ENCODE measurements at places on chromosomes 11 and 22.

DNA sequence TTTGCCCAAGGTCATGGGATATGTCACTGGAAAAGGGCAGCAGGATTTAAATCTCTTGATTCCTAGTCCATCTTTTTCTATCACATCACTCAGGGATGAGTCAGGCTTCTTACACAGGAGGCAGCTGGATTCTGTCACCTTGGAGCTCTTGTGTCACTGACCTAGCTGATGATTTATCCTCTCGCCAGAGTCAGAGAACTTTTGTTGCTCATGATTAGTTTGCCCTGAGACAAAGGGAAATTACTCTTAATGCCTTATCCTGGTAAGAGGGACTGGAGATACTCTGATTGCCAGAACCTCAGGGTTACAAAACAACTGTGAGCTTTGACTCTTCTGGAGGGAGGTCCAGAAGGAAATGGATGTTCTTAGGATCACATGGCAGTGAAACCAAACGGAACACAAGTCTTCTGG, 10.1 kb downstream of the COA4 start:
- no peak for DNase-seq

- DNase-seq = peak; percentile 92
Observed at GRCh38 chr11:82867495-82868082, 32.6 kb downstream of the PRCP start.

- no peak for DNase-seq
Observed at GRCh38 chr11:82767123-82767522, 33.5 kb upstream of the FAM181B start.

- no peak for DNase-seq
Observed at GRCh38 chr11:94735907-94736306, 32.2 kb upstream of the AMOTL1 start.

GRCh38 chr11:67648140-67648795, 2.3 kb downstream of the ACY3 start:
- peak; percentile 14 for DNase-seq

GRCh38 chr22:35995348-35995747, 33.3 kb downstream of the RBFOX2 start:
- DNase-seq = no peak

DNA sequence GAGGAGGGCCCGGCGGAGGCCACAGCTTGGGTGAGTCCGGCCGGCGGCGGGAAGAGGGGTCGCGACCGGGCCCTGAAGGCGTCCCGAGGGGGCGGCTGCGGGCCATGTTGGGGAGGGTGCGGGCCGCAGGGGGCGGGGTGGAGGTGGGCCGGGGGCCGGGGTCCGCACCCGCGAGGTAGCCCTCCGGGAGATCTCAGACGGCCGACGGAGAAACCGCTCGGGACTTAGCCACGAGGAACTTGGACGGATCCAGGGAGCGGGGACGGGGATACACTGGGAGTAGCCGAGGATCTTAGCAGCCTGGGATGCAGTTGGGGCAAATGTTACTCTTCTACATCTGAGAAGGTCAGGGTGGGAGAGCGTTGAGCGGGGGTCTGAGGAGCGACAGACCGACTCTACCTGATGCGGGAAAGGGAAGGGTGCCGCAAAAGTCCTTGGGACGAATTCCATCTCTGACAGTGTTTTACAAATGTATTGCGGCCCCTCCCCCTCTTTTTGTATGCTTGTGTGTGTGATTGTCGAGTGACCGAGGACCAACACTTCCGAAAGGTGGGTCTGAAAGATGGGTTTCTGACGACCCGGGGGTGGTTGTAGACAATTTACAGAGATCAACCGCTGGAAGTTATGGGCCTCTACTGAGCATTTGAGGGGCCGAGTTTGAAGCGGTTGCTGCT, 658 bp downstream of the STIP1 start:
- no peak for DNase-seq

- DNase-seq = no peak
Observed at GRCh38 chr11:44418456-44418830, 108.5 kb upstream of the ALX4 start.

GRCh38 chr11:11969380-11970215, 38.8 kb downstream of the DKK3 start:
- no peak for DNase-seq

- DNase-seq = no peak
Observed at GRCh38 chr11:69447786-69448185, 33.7 kb upstream of the LINC01488 start.

DNA sequence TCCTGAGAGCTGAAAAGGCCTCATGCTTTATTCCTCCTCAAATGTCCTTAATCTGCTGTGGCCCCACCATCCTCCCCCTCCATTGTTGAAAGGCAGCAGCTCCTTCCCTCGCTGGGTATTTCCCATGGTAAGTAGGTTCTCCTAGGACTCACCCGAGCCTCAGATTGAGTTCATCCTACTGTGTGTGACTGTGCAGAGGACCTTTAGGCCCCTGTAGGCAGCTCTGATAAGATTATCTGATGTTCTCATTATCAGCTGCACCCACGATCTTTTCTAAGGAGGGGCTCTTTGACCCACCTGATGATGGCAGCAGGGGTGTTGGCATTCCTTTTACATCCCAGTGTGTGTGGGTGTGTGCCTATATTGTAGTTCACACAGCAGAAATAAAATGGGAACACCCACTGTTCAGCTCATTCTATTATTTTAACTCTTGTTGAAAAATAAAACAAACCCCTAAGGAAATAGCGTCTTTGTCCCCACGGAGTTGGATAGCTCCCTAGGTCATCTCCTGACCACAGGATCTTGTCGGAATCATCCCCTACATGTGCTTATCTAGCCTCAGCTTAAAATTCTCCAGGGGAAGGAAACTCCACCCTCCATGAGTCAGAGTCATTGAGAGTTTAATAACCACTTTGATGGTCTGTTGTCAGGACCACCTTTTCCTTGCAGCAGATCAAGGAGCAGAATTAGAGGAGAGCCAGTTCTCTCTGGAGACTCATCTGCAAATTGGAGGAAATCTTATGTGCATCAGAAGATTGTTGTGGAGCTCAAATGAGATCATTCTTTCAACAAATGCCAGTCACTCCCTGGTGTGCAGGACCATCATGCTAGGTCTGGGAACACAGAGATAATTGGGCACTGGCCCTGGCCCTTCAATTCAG, 19.3 kb downstream of the ENDOD1 start:
- DNase-seq = no peak

GRCh38 chr11:111166598-111166997, 78.9 kb upstream of the POU2AF2 start:
- DNase-seq = no peak

- no peak for DNase-seq
Observed at GRCh38 chr22:43006753-43007152, 8.2 kb downstream of the PACSIN2 start.

DNA sequence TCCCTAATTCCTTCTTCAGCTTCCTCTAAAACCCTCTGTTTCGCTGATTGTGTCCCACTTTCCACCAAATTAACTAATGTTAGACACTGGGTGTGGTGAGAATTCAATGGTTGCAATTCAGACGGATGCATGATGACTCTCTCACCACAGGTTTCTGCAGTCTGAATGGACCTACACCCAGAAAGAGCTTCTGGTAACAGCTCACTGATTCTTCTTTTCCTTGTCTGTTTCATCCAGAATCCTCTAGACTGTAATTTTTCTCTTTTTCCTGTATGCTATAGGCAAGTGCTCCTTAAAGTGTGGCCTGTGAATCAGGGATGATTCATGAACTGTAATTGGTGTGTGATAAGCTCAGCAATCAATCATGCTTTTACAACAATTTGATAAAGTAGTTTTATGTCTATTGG, 18.1 kb downstream of the MMP10 start:
- no peak for DNase-seq

DNA sequence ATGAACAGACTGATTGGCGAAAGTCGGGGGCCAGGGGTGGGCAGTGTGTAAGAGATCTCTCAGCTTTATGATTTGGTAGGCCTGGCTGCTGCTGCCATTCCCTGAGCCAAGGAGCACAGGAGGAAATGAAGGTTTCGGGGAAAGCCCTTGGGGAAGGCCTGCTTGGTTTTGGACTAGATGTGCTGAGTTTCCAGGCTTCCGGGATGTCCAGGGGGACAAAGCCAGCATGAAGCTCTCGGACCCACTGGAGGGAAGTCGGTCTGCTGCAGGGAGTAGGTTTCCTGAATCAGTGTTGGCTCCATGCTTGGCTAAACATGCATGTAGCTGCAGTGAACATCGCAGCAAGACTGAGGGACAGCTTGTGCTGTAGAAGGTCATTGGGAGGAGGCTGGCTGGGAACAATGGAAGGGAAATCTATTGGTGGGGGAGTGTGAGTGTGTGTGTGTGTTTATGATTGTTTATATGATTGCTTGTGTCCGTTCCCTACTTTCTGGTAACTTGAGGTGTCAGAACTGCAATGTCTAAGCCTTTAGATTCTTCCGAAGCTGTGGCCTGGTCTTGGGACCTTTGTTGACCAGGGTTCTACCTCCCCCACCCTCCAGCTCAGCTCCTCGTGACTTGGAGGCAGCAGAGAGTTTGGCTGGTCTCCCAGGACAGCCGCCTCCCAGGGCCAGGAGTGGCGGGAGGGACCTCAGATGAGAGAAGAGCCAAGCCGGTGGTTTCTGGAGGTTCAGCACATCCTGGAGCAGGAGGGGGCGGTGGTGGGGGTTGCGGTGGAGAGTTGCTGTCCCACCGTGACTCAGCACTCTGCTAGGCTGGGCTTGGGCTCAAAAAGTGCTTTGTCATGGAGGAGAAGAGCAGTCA, 4.0 kb upstream of the FTH1 start:
- DNase-seq = peak; percentile 99

GRCh38 chr11:107565219-107565937, at the start of gene ALKBH8:
Gene ALKBH8, minus strand, starts transcription at chr11:107565735. Its CDS starts 4,842 bp downstream, at chr11:107560893.
- DNase-seq = peak; percentile 87

GRCh38 chr22:49853981-49854831, 562 bp downstream of the ZBED4 start:
- peak; percentile 42 for DNase-seq

- no peak for DNase-seq
Observed at GRCh38 chr11:67274768-67275605, 8.7 kb downstream of the GRK2 start.

DNA sequence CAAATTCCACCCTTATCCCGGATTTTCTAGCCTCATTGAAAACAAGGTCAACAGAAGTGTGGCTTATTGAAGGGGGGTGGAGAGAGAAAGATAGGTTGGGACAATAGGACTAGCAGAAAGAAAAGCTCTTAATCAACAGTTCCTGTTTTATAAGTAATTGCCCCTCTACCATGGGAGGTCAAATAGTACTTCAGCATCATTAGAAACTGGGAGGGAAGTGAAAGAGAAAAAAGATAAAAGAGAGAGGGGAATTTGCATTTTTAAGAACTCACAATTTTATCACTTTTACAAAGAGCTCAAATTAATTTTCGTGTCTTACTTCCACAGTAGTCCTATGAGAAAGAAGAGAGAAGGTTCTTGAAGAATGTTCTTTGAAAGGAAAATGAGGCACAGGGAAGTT, 89.2 kb downstream of the AMOTL1 start:
- no peak for DNase-seq

GRCh38 chr11:6225896-6226295, 8.5 kb downstream of the FHIP1B start:
- peak; percentile 60 for DNase-seq

DNA sequence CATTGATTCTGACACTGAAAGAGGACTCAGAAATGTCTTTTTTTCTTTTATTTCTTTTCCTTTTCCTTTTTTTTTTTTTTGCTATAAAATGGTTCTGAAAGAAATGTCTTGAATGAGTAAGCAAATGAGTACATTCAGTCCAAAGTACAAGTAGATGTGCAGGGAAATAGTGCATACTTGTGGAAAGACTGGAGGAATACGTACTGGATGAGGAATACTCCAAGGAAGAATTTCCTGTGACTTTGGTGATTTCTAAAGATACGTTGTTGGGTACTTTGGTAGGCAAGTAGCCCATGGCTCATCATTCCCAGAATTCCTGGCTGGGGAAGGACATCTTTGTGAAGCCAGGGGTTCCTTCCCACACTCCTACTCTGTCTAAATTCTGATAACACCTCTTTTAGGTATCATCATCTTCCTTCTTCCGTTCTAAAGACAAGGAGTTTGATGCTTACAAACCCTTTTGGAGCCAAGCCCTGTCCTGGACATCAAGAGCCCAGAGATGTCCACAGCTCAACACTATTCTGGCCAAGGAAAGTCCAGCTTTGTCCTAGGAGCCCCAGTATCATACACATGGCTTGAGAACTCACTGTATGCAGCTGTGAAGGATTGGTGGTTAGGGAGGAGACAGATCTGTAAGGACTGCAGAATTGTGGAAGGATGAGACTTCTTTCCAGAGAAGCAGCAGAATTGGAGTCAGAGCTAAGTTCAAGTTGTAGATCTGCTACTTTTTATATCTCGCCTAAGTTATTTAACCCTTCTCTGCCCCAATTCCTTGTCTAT, 4.8 kb upstream of the NUP98 start:
- no peak for DNase-seq

DNA sequence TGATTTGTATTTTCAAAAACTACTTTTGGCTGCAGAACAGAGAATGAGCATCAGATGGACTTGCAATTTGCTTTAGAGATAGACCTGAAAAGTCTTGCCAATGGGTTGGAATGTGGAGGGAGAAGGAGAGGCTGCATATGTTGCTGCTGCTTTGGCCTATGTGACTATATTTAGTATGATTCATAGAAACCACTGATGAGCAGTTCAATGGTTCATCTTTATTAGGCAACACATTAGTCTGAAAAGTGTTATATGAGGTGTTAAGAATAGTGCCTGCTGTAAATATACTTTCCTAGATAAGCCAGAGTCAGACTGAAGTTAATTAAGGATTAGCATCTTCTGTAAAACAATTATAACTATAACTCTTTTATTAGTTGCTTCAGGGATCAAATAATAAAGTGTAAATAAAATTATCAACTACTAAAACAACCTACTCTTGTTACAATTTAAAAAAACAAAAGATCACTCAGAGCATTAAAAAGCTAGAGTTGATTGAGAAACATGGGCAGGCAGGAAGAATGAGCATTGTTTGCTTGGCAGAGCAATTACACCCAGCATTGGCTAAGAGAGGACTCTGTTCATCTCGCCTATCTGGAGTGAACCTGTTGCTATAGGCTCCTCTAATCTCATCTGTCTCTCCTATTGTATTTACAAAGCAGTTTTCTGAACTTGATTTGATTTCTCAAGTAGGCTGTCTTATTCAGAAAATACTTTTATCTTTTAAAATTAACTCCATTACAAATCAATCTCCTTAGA, 36.3 kb downstream of the HORMAD2 start:
- DNase-seq = no peak

GRCh38 chr11:15180212-15180792, 65.6 kb downstream of the INSC start:
- DNase-seq = peak; percentile 20

DNA sequence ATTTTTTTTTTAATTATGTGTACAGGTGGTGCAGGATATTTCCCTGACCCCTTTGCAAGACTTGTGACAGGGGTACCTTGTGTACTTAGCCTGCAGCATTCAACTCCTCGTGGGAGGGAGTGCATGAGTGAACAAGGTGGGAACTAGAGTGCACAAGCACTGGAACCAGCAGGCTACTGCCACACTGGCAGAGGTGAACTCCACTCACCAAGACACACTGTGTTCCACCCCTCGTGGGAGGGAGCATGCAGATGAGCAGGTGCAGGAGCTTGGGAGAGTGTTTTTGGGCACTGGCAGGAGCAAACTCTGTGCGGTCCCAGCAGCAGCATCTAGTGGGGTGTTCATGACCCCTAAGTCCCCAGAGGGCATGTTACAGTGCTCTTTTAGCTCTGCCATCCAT, 282.7 kb upstream of the PLET1 start:
- no peak for DNase-seq

GRCh38 chr11:76735841-76736240, 47.3 kb upstream of the TSKU start:
- no peak for DNase-seq

GRCh38 chr11:70900540-70900939, 351.8 kb downstream of the SHANK2 start:
- DNase-seq = no peak

All from suppressor macrophage (primary cell).